ENCODE measurements at places on chromosomes 2 and 18.

DNA sequence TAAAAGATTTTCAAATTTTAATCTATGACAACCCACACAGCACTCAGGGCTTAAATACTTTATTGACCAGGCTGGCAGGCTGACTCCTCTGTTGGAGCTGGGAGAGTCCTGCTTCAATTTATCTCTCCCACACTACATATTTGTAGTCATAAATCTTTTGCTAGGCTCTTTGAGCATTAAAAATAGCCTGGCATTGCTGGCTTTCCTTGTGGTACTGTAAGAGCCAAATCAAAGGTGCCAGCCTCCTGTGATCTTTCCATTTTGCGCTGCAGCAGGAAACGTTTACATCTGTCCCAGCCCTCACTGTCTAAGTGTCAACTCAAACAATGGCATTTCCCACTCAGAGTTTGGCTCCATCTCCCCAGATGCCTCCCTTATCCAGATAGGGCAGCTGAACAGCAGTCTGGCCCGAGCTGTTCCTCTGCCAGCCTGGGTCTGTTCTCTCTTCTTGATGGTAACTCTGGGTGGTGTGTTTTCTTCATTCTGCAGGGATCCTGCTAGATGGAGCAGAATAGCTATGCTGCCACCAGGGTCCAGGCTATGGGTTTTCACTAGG is 62.1 kb downstream of the LRRTM1 start:
- DNase-seq: no peak

DNA sequence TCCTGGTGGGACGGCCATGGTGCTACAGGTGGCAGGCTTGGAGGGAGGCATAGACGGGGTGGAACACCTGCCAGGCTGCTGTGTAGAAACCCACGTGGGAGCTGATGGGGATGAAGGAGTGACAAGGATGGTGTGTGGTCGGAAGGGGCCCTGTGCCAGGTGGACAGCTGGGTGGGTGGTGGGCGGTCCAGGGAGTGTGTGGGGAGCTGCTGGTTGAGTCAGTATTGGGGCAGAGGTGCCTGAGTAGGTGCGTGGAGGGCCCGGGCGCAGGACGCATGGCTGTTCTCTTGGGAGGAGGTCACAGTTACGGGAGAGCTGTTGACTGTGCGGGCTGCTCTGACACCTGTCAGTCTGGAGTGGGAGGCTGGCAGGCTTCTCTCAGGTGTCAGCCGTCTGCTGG is 12.6 kb upstream of the D2HGDH start:
- no peak for DNase-seq

DNA sequence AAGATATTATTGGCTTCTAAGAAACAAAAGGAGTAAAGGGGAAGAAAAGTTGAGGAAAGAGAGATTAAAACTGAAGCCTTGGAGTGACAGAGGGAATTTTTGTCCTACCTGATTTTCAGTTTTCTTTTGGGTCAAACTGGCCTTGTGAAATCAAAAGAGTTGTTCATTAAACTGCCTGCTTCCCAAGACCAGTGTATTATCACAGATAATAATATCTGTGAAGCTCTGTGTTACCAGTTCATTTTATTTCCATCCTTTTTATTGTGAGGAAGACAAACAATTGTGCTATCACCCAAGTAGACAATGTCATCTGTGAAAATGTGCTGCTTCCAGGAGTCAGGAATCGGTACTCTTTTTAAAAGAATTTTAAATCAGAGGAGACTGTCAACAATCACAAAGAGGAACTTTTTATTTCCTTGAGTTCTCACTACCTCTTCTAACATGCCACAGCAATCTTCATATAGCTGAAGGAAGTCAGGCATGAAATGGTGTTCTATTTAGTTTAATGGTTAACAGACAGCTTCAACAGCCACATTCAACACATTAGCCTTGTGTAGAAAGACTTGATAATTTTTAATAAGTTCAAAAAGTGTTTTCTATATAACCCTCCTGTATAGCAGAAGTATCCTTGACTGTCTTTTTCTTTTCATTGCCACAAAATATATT is 554.8 kb downstream of the PIK3C3 start:
- no peak for DNase-seq

DNA sequence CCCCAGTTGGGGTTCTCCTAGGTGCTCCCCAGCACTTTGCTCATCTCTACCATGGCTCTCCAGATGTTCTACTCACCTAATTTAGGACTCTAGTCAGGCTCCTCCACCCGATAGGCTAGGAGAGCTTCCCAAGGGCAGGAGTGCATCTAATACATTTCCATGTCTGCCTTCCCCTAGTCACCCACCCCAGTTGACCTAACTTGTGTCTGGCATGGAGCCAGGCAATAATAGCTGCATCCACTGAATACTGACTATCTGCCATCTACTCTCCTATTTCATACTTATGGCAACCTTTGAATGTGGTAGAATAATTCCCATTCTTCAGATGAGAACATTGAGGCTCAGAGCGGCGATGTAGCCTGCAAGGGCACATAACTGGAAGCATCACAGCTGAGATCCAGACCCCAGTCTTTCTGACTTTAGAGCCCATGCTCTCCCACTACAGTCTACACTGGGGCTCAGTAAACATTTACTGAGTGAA is 71.8 kb upstream of the YWHAQ start:
- DNase-seq: no peak

DNA sequence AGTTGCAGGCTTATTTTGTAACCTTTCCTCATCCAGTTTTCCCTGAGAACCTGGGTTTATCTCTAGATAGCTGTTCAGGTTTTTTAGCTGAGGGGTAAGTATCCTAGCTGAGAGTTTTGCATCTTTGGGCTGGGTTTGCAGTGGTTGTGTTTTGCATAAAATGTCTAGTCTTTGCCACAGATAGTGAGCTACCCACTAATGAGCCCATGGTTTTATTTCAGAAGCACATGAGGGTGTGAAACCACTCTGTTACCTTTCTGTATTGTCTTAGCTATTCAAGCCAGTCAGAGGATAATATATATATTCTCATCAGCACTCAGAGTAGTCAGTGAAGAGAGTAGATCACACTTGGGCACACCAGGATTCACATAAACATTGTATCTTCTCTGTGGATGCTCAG is 24.6 kb upstream of the TXNDC2 start:
- DNase-seq: no peak

DNA sequence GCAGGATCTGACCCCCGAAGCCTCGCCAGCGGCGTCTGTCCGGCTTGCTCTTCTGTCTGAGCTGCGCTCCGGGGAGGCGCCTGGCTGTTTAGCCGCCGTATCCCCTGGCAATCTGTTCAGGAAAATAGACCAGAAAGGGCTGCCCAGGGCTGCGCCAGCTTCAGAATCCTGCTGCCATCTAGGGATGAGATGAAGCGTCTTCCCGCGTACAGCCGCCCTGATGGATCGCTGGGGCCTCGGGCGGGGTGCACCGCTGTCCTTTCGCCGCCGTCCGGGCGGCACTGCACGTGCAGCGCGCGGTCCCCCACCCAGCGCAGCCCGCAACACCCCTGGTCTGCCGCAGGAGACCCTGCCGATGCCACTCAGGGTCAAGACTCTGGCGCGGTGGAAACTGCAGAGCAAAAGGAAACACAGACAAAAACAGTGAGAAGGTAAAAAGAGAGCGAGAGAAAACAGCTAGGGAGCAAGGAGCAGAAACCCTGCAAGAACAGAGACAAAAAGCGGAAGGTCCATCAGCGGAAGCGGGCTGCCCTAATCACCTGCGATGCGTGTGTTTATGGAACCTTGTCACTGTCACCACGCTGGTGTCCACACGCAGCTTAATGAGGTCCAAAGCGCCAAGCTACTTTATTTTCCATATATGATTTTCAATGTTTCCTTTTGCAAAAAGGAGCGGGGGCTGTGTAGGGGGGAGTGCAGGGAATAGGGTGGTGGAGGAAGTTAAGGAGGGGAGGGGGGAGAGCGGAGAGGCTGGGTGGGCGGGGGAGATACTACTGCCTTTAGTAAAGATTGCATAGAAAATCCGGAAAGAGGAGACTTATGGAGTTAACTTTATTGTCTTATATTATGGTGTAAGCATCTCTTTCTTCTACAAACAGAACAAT is 2113.3 kb upstream of the PIK3C3 start:
- peak; percentile 86 for DNase-seq

DNA sequence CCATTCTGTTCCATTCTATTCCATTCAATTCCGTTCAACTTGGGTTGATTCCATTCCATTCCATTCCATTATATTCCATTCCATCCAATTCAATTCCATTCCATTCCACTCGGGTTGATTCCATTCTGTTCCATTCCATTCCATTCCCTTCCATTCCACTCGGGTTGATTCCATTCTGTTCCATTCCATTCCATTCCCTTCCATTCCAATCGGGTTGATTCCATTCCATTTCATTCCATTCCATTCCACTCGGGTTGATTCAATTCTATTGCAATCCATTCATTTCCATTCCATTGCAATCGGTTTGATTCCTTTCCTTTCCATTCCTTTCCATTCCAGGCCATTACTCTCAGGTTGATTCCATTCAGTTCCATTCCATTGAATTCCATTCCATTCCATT is 1138.4 kb downstream of the RPIA start:
- DNase-seq: no peak

DNA sequence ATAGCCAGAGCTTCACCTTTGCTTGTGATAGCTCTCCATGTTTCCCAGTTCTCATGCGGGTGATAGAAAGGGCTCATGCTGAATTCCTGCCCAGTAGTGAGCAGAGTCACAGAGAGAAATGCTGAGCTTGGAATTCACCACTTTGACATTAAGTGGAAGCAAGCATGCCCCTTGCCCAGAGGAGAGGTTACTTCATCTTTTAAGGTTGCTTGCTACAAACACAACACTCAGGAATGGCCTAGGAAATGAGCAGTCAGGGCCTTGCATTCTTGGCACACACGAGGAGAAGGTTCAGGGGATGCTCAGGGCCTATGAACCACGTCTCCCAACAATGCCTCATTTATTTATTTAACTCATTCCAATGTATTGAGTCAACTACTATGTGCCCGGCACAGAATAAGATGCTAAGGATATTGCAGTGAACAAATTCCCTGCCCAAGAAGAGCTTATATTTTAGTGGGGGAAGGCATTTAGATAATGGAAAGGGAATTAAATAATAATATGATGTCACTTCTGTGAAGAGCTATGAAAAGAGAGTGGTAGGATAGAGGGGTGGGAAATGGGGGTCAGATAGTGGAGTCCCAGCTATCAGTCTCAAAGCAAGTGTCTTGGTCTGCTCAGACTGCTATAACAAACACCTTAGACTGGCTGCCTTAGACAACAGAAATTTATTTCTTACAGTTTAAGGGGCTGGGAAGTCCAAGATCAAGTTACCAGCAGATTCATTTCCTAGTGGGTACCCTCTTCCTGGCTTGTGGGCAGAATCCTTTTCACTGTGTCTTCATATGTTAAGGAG is 42.1 kb downstream of the DDX18 start:
- DNase-seq: no peak

DNA sequence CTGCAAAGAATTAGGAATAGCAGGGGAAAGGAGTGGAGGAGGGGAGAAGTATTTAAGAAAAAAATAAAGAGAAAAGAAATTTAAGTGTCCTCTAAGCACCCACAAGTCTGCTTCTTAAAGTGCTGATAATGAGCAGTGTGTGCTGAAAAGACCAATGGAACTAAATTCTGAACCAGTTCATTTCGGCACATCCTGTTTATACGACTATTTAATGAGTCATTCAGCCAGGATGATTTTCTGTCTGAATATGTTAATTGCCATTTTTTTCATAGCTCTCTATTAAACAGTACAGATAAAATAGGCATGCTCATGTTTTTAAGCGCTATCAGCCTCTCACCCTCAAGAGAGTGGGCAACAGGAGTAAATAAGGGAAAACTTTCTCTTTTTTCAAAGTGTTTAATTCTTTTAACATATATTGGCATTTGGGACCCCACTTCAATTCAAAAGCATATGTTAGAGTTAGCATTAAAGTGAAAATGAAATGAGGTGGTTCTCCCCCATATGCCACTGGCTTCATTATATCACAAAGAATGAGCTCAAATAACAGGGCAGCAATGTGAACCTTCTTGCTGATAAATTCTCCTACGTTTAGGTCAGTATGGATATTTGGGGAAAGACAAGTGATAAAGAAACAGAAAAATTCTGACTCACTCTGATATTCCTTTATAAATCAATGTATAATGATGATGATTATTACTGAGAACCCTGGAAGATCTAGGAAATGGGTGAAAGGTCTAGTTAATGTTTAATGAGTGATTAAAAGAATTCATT is 87.5 kb downstream of the TCF4 start:
- DNase-seq: no peak

DNA sequence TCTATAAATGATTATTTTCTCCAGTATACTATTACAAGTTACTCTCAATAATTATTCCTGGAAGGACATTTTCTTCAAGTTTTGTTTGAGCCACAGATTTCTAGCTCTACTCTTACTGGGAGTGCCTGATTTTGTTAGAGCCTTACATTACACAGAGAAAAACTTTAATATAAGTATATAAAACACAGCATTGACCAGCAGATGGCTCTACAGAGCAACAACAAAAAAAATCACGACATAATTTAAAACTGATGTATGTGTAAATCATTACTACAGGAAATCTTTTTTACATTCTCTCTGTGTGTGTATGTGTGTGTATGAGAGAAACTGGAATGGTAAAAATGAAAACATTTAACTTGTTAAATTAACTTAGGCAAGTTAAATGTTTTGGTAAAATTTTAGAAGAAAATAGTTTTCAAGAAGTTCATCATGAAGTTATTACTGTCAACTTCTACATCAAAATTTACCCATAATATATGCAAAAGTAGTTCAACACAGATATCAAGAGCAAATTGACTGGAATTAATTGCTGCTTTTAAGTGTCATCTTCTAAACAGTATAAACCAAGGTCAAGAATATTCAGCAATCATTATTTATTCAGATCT is 103.3 kb downstream of the MDH1 start:
- DNase-seq: peak; percentile 82

- no peak for DNase-seq
Measured at GRCh38 chr2:15804246-15804619, 136.1 kb upstream of the MYCN start.

GRCh38 chr2:241356871-241357260 is 781 bp downstream of the FARP2 start:
- DNase-seq: peak; percentile 17

- DNase-seq: no peak
Measured at GRCh38 chr2:38016219-38016618, 59.7 kb downstream of the CYP1B1 start.

- DNase-seq: no peak
Measured at GRCh38 chr2:178506949-178507348, 26.7 kb downstream of the PLEKHA3 start.

- DNase-seq: no peak
Measured at GRCh38 chr18:57584444-57584843, 2.1 kb downstream of the FECH start.

- no peak for DNase-seq
Measured at GRCh38 chr2:226828191-226828590, 7.7 kb upstream of the RHBDD1 start.

GRCh38 chr2:58358026-58358425 is 116.9 kb upstream of the FANCL start:
- no peak for DNase-seq

- no peak for DNase-seq
Measured at GRCh38 chr2:234147335-234147861, 96.9 kb downstream of the SPP2 start.
